T-helper 9 cell (primary cell): ENCODE measurements at places on chromosomes 2 and 18.

GRCh38 chr2:168090366-168091135 is 156.8 kb downstream of the STK39 start:
- DNase-seq = no peak

- DNase-seq = no peak
Measured at GRCh38 chr2:63663013-63663864, 74.5 kb downstream of the MDH1 start.

DNA sequence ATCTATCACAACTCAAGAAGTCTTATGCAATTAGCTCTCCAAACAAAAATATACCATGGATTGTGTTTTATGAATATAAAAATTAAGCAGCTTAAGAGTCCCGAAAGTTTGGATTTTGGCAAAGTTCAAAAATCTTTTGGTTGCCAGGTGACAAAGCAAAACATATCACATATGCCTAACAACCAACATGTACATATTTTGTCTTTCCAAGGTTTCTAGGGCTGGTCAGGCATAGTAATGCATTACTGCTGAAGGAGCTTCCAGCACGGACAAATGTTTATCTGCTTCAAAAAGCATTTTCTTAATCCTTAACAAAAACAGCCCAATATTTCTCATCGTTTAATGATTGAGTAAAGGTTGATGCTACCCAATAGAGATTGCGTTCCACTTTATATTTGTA is 1327.1 kb upstream of the ZEB2 start:
- DNase-seq = no peak

DNA sequence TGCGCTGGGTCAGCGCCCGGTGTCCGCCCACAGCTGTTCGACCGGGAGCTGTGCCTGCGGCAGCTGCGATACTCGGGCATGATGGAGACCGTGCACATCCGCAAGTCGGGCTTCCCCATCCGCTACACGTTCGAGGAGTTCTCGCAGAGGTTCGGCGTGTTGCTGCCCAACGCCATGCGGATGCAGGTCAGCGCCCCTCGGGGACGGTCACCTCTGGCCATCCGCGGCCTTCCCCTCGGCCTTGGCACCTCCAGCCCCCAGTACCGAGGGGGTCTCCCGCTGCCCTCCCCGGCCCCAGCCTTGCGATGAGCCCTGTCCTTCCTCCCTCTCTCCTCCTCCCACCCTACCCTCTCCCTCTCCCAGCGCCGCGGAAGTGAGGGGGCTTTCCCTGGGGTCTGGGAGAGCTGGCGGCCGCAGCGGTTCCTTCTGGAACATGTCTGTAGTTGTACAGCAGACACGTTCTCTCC is 53.2 kb upstream of the GPR17 start:
- no peak for DNase-seq

GRCh38 chr18:57930476-57930875 is 113.5 kb upstream of the NEDD4L start:
- no peak for DNase-seq

- no peak for DNase-seq
Measured at GRCh38 chr2:174499371-174499770, 12.5 kb upstream of the GPR155 start.

DNA sequence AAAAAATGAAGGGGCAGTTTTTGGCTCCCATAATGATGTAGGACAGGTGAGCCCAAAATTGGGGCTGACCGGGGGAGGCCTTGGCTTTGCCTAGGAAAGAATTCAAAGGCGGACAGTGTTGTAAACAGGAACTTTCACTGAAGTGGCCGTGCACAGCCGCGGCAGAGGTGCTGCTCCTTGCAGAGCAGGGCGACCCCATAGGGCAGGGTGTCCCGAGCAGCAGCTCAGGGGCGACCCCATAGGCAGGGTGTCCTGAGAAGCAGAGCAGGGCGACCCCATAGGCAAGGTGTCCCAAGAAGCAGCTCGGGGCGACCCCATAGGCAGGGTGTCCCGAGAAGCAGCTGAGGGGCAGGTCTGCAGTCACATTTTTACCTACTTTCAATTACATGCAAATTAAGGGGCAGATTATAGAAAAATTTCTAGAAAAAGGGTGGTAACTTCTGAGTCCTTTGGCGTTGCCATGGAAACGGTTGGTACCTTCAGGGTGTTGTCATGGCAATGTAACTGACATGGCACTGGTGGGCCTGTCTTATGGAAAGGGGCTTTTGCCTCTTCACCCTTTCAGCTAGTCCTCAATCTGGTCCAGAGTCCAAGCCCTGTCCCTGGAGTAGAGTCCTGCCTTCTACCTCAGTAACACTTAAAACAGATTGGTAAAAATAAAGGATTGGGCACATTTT is 134.5 kb downstream of the FBXO15 start:
- no peak for DNase-seq

GRCh38 chr18:74097803-74098202 is 49.8 kb downstream of the FBXO15 start:
- no peak for DNase-seq

DNA sequence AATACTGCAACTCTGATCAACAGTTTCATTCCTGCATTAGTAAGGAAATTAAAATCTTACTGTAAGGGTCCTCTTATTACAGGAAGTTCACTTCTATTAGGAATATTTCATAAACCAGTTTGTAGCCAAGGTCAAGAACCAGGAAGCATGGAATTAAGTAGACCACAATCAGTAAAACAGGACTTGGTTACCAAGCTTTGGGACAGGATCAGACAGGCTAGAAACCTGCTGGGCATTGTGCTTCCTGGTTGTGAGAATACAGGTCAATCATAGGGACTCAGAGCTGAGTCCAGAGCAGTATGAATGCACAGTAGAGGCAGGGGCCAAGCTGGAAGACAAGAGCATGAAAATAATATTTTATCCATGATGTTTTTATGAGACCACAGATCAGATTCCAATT is 248.0 kb downstream of the IKZF2 start:
- DNase-seq = no peak

DNA sequence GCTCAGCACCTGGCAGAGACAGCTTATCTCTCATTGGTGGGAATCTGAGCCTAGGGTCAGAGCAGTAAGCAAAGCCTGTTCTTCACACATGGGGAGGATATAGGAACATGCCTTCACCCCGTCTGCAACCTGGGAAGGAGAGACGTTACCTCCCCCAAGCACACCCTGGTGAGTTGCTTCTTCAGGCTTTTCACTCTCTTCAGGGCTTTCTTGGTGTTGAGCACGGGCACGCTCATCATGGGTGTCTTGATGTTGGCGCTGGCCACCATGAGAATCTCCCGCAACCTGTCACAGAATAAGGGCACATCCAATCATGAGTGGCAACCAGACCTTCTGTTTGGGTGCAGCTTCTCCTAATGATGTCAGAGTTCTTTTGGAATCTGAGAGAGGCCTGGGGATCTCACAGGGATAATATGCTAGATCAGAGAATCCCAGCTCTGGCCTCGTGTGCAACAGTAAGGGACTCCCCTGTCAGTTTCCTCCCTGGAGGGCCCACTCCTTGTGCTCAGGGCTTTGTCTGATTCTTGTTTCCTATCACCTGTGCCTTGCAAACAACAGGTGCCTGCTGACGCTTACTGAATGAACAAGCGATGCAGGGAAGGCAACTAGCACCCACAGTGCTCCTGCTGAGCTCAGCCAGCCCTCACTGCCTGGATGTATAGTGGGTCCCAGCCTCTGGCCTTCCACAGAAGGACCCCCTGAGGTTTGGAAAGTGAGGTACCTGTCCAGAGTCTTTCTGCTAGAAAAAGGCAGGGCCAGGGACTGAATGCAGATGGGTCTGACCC is 66.3 kb downstream of the POLR1A start:
- DNase-seq = no peak
